ENCODE measurements at places on chromosomes 5 and 9.

DNA sequence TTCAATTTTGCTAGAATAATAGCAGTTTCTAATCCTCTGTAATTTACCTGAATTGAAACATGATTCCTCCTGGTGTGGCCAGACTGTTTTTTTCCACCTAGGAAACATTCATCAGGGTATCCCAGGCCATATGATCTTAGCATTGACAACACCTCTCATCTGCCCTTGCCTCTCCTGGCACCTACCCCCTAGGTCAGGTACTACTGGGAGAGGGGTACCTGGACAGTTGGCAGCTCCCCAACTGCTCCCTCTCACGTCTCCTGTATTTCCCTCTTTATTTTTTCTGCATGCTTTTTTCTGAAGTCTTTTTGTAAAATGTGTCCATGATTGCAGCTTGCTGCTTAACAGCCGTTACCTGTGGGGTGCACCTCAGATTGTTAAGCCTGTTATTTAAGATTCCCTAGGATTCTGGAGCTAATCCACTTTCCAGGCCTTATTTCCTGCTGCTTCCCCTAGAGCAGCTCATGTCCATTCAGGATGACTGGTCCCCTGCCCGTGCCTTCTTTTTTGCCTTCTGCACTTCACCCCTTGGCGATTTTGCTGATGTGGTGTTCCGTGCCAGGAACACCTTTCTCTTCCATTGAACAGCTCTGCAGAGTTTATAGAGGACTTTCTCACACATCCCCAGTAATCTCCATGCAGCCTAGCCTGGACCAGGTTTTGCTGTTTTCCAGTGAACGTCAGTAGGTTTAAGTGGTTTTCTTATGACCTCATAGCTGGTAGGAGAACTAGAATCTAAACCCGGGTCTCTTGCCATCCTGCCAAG lies 33.6 kb downstream of the SNX30 start:
- DNase-seq = no peak

DNA sequence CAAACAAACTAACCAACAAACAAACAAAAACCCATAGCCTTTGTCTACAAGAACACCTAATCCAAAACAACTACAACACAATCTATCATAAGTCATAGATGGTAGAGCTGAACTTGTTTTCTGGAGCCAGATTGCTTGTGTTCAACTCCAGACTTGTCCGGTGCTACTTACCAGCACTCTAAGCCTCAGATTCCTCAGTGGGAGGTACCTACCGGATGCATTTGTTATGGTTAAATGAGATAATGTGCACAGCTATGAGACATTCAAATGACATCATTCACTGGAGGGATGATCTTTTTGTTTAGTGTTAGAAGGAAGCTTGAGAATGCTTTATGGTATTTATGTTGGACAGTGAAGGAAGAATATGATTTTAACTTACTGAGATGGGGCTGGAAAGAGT lies 592.9 kb upstream of the C9orf72 start:
- DNase-seq = no peak

GRCh38 chr5:124180299-124180874 lies 566.1 kb downstream of the ZNF608 start:
- DNase-seq = no peak

- no peak for DNase-seq
These were observed 1.1 kb upstream of the NDST1 start for GRCh38 chr5:150506571-150507473.

GRCh38 chr5:154249826-154250225 lies 59.3 kb downstream of the GALNT10 start:
- no peak for DNase-seq

DNA sequence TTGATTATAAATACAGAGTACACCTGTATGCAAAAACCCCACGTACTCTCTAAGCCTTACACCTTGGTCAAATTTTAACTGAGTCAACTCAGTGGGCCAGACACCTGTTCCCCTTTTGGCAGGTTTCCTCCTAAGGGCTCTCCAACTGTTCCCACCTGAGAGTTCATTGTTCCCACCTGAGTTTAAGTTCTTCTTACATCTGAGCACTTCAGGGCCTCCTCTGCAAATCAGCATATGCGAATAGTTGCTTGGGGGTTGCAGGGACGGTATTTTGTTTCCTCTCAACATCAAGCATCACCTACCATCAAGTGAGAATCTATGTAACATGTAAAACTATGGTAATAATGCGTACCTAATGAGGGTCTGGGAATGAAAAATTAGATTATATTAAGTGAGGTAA lies 300.0 kb downstream of the PIK3R1 start:
- DNase-seq = no peak

GRCh38 chr9:76817489-76817888 lies 53.3 kb downstream of the PCA3 start:
- no peak for DNase-seq

GRCh38 chr5:113057557-113057984 lies 81.0 kb downstream of the DCP2 start:
- DNase-seq = no peak

DNA sequence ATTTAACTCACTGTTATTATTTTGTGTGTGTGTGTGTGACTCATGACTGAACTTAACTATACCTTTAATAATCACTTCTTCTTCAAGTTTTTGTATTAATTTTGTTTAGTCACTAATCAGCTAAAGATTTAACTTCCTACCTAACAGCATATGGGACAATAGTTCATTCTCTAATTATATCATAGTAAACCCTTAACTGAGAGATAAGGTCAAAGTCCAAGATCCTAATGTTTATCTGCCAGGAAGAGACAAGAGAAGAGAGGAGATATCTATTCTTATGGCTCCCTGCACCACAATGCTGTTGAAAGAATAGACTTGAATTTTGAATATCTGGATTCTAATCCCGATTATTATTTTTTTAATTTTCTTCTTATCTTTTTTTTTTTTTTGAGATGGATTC lies 28.1 kb downstream of the FREM1 start:
- no peak for DNase-seq

- no peak for DNase-seq
These were observed 18.8 kb downstream of the TRIO start for GRCh38 chr5:14161825-14162556.

- no peak for DNase-seq
These were observed 154.3 kb upstream of the ZNF618 start for GRCh38 chr9:113721856-113722255.

DNA sequence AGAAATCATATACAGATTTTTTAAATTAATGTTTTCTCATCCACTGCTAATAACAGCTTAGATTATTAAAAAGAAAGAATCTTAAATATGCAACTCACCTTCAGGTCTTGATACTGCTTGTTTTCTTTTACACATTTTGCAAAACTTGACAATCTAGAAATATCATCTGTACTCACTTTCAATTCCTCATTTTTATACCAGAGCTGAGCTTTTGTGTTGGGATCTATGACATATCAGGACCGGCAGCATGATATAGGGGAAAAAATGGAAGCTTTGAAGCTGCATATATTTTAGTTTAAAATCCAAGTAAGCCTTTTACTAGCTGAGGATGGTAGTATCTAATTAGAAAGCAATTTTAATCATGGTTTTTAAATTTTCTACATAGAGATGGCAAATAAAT lies 75.7 kb upstream of the SMARCA2 start:
- DNase-seq = no peak

GRCh38 chr5:116229131-116229689 lies 144.4 kb downstream of the COMMD10 start:
- no peak for DNase-seq

DNA sequence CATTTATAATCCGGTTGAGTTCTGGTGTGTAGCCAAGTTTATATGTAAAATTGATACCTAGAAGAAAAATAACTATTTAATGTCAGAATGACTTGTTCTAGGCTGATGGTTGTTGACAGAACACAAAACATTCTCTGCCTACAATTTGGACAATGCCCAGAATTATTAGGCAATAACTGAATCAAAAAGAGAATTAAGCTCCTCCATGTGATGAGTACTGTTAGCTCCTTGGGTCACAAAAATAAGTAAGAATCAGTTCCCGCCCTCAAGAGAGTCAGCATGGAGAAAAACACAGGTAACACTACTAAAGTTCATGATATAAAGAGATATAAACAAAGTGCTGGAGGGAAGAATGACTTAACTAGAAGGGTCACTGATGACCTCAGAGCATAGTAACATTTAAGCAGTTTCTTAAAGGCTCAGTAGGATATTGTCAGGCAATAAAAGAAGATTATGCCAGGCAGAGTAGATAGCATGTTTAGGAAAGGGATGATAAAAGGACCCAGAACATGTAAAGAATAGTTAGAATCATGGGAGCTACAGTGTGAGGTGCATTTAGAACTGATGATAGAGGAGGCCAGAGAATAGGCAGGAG lies 200.5 kb upstream of the ACTBL2 start:
- DNase-seq = no peak

GRCh38 chr5:89668821-89669220 lies 740.7 kb downstream of the CETN3 start:
- no peak for DNase-seq

- no peak for DNase-seq
These were observed 3.2 kb downstream of the FAT2 start for GRCh38 chr5:151587796-151588555.

GRCh38 chr9:128610897-128611296 lies 45.8 kb downstream of the DYNC2I2 start:
- DNase-seq = no peak

- no peak for DNase-seq
These were observed 19.1 kb downstream of the MAN2A1 start for GRCh38 chr5:109708813-109709212.

- DNase-seq = no peak
These were observed 14.8 kb downstream of the SPARC start for GRCh38 chr5:151671950-151672349.

DNA sequence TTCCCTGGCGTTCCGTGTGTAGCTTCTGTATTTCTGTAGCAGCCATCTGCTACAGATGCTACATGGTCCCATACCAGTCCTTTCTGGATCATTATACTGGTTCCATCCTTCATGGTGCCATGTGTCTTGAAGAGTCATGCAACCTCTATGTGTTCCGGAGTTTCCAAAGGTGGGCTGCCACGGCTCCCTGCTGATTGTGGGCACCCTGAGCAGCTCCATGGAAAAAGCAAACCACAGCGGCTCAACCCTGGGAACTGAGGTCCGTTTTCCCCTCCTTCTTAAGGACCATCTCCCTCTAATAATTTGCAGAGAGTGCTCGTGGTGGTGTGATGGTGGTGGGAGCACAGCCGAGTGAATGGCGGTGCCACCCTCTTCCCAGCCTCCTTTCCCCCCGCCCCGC lies 600.4 kb downstream of the CCDC171 start:
- DNase-seq = no peak

- no peak for DNase-seq
These were observed 15.9 kb upstream of the CDC20B start for GRCh38 chr5:55188656-55189540.

- DNase-seq = no peak
These were observed 167.2 kb downstream of the RAB3C start for GRCh38 chr5:58750036-58750435.

- DNase-seq = no peak
These were observed 2.0 kb downstream of the GABBR2 start for GRCh38 chr9:98706651-98707165.

DNA sequence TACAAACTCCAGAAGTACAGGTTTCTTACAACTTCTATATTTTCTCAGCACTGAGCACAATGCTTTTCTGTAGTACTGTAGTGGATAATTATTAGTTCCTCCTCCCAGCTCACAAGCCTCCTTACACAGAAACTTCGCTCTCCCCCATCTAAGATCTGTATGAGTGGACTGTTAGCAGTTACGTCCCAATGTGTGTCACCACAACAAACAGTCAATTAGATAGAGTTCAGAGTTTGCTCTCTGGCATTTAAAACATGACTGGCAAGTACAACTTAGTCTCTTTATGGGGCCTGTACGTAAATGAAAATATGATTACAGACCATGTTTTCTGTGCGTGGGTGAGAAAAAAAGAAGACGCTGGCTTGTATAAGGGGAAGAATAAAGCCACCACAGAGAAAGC lies 631.4 kb upstream of the DMAC1 start:
- DNase-seq = no peak

DNA sequence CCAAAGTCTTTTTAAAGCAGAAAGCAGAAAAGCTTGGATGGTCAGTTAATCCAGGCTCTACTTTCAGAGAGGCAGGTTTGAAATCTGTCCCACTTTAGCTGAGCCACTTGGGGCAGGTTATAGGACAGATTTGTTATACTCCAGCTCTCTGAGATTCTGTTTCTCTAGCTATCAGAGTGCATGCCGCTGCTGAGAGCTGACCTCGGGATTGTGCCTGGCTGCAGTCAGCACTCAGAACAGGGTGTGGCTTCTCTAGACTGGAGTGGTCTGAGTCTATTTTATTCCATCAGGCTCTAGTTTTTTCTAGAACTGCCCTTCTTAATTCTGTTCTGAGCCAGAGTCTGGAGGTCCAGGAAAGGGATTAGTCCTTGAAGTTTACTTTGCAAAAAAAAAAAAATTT lies 67.7 kb downstream of the NDFIP1 start:
- no peak for DNase-seq

DNA sequence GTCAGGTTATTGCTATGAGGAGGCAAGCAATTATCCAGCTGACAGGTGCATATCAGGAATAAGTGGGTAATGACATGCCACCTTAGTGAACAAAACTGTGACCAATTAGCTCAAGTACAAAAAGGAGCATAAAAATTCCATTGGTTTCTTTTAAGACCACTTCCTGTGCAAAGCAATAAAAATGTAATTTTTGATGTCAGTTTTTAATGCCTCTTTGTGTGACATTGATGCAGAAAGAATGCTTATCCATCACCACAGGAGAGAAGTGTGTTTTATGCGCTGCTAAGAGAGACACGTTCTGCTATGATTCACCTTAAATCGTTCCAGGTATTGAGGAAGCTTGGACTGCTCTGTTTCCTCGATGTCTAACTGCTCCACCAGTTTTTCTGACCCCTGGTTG lies 96.7 kb downstream of the MRPS27 start:
- DNase-seq = no peak

DNA sequence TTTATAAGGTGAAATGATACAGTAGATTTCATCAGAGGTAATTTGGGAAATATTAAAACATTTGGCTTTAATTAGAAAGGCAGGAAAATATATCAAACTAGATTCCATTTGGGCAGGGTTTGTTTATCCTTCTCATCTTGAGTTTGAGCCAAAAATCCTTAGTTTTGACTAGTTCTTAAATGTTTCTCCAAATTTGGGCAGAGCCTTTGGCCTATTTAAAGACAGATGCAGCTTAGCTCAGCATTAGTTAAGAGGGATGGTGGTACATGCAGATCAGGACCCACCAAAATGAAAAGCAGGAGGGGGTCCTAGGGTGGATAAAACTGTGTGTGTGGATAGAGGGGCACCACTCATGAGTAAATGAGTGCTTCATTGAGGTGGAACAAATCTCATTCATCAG lies 20.3 kb upstream of the ARRDC3 start:
- no peak for DNase-seq

GRCh38 chr9:35619800-35620158 lies 1.6 kb upstream of the CD72 start:
- no peak for DNase-seq

DNA sequence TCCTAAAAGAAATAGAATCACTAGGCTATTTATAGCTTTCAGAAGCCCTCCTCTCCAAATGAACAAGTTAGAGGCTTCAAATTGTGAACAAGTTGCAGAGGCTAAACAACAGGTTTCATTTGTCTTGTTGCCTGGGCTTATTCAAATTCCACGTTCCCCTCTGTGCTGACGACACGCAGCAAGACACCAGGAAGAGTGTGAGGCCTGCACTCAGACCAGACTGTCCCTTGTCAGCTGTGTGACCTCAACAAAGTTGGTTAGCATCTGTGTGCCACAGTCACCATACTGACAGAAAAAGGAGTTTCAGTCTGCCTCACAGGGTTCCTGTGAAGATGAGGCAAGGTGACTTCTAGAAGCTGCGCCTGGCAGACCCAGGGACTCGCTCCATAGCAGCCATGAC lies 22.1 kb upstream of the GABBR2 start:
- no peak for DNase-seq

GRCh38 chr9:13118313-13118712 lies 161.2 kb downstream of the MPDZ start:
- no peak for DNase-seq

- DNase-seq = no peak
These were observed 101.0 kb downstream of the KCNT1 start for GRCh38 chr9:135802876-135803419.

Data from hematopoietic multipotent progenitor cell (in vitro differentiated cells).